ENCODE measurements at places on chromosomes 7 and 10.

DNA sequence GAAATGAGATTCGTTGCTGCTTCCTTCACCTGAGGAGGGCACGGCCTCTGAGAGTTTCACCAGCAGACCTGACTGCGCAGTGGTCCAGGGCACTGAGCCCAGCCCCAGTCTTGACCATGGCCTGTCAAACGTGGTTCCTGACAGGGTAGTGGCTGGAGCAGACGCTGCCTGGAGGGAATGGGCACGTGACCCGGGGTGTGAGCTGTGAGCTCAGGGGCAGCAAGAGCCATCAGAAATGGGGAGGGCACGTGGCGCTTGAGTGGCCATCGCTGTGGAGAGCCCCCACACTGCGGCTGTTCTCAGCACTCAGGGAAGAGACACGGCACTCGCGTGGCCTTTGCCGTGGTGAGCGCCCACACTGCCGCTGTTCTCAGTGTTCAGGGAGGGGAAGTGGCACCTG lies 12.0 kb downstream of the FAM20C start:
- DNase-seq: no peak

GRCh38 chr7:82375713-82376112 lies 67.9 kb downstream of the CACNA2D1 start:
- no peak for DNase-seq

GRCh38 chr7:88919478-88920131 lies 124.1 kb upstream of the TEX47 start:
- DNase-seq: no peak

GRCh38 chr7:38310591-38311101 lies 37.2 kb upstream of the TARP start:
- DNase-seq: no peak

DNA sequence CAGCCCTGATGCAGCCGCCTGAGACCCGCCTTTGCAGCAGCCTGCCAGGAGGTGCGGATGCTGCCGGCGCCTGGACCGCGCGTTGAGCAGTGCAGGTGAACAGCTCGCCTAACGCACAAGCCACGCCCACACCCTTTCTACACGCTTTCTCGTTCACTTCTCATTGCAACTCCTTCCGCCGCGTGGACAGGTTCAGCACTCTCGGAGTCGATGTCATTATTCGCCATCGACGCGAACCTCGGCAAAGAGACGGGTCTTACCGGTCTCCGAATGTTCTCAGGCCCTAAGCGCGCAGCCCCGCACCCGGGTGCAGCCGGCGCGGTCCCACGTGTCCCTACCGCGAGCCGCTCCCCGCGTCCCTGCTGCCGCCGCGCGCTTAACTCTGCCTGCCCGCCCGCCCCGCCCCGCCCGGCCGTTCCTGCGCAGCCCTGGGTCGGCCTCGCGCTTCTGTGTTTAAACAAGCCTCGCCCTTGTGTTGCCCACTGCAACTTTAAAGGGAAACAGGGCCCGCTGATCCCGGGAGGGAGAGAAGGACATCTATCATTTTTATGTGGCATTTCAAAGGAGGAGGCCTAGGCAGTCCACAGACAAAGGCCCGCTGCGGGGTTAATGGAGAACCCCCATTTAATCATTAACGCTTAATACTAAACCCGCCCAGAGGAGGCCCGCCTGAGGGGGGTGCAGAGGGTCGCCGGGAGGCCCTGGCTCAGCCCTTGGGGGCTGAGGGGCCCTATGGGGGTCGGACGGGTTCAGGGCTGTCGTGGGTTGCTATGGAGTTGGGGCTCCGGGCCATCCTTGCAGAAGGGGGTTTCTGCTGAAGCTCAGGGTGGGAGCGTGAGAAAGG lies 128.5 kb downstream of the WDR11 start:
- DNase-seq: no peak

DNA sequence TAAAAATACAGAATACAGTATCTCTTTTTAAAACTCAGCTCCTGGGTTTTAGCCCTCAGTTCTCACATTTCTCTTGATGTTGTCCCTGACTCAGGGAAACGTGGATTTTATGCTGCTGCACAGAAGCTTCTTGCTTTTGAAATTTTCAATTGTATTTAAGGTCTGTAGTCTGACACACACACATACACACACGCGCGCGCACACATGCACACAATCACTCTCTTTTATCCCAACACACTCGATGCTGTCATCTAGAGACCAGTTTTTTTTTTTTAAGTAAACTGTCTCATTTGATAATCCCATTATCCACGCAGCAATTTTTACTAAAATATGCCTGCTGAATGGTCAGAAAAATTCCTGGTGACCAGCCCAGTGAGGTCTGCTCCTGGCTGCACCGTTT lies 108.6 kb downstream of the KMT2E start:
- DNase-seq: no peak

GRCh38 chr10:81019029-81019890 lies 481.6 kb downstream of the SH2D4B start:
- no peak for DNase-seq

DNA sequence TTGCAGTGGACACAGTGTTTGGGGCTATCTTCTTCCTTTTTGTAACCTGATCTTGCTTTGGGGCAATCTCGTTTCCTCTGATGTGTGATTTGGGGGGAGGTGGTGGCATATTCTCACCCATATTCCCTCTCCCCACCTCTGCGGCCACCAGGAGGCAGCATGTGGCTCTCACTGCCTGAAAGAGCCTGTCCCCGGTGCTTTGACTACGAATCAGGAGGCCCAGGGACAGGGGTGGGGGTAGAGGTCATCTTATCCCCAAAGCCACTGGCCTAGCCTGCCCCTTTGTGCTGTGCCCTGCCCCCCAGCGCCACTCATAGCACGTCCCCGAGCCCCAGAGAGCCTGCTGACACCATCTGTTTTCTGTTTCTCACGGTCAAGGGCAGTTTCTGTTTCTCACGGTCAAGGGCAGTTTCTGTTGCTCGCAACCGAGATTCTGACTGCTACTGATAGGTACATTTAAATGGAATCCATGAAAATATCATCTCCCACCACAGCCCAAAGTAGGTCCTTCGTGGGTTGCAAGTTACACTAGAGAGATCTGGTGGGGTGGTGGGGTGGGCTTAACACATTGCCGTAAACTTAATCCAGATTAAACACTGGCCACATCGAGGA lies 28.2 kb downstream of the PHYH start:
- peak; percentile 21 for DNase-seq

- DNase-seq: no peak
Observed at GRCh38 chr10:34537629-34538231, 277.4 kb downstream of the PARD3 start.
